WTC11 (cell line): ENCODE measurements at places on chromosomes 5 and 9.

GRCh38 chr9:122337556-122337929 is 33.3 kb upstream of the PTGS1 start:
- DNase-seq: no peak

GRCh38 chr5:154860123-154860522 is 1.7 kb downstream of the CNOT8 start:
- no peak for DNase-seq

GRCh38 chr5:103800741-103801495 is 238.3 kb upstream of the NUDT12 start:
- no peak for DNase-seq

DNA sequence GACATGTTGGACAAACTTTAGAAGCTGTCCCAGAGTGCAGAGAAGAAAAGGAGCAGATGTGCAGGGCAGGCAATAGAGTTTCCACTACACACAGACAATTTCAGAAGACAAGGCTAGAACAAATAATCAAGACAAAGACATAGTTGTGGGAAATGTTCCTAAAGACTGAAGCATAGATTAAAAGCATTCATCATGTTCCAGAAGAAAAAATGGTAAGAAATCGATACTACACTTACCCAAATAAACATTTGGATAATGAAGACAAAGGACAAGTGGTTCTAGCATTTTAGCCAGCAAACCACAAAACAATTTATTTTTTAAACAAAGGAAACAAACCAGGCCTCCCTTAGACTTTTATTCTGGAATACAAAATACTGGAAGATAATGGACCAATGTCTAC is 97.9 kb downstream of the FSTL4 start:
- DNase-seq: no peak

DNA sequence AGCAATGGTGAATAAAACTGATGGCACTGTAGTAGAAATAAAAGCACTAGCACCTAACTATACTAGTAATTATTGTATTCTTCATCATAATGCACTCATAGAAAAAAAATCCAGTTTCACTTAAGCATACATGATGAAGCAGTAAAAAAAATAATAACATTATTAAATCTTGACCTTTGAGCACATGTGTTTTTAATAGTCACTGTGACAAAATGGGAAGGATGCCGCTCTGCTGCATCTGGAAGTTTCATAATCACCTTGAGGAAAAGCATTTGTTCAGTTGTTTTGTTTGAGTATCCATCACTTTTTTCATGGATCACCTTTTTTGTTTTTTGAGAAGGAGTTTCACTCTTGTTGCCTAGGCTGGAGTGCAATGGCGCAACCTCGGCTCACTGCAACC is 13.2 kb downstream of the OR2K2 start:
- no peak for DNase-seq

- no peak for DNase-seq
Measured at GRCh38 chr5:172801179-172801671, 30.2 kb upstream of the DUSP1 start.

DNA sequence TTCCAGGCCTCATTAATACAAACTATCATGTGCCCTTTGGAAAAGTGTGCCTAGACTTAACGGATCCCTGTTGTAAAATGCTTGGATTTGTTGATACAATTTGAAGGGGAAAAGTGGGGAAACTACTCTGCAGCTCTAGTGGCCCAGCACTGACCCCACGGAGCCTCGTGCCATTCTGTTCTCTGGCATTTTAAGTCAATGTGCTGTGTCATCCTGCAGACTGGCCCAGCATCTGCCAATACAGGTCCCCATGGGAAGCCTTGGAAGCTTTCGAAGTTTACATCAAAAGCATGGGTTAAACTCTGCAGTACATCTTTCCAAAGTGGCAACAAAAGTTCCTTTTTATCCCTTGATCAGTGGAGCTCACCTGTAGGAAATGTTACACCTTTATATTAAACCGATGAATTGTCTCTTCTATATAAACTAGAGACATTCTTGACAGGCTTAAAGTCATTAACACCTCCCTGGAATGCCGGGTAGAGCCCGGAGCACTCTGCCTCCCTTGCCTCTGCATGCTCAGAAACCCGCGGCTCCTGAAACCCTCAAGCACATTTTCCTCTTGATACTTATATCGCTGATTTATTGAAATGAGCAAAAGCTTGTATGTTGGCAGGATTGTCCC is 596.0 kb upstream of the ADAMTS16 start:
- DNase-seq: no peak

DNA sequence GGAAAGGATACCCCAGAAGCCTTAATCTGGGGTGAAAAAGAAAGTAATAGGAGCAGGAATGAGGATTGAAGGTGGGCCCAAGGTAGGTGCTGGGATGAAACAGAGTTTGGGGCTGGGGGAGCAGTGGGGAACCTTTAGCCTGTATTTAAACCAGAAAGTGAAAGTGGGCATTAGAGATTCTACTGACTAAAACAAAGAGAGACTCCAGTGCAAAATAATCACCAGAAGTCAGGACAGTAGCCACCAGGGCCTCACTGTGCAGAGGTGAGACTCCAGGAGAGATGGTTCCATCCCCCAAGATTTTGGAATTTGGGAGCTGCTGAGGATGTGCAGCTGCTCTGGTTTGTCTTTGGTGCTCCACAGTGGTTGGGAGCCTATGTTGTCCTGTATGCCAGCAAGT is 13.1 kb downstream of the DNAJB5 start:
- no peak for DNase-seq

- DNase-seq: no peak
Measured at GRCh38 chr9:4139196-4139595, 160.7 kb downstream of the GLIS3 start.

- DNase-seq: no peak
Measured at GRCh38 chr5:13735691-13736090, 208.8 kb downstream of the DNAH5 start.

- DNase-seq: no peak
Measured at GRCh38 chr9:13395156-13395555, 115.7 kb upstream of the MPDZ start.

DNA sequence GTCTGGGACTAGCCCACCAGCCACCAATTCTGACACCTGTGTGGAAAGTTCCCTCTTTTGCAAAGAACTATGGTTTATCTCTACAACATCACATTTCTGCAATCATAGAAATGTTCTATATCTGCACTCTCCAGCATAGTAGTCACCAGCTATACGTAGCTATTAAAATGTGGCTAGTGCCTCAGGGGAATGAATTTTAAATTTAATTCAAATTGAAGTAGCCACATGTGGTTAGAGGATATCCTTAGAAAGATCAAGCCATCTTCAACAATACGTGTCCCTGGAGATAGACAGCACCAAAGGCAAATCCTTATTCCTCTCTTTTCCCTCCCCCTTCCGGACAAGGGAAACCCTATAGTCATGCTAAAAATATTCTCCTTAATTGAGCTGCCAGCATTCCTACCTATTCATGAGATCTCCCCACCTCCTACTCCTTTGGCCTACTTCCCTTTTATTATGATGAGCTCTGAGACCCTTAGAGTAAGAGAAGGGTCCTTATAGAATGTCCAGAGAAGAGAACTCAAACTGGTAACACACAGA is 11.1 kb downstream of the LCP2 start:
- no peak for DNase-seq

GRCh38 chr9:20043035-20043434 is 254.2 kb upstream of the SLC24A2 start:
- no peak for DNase-seq

DNA sequence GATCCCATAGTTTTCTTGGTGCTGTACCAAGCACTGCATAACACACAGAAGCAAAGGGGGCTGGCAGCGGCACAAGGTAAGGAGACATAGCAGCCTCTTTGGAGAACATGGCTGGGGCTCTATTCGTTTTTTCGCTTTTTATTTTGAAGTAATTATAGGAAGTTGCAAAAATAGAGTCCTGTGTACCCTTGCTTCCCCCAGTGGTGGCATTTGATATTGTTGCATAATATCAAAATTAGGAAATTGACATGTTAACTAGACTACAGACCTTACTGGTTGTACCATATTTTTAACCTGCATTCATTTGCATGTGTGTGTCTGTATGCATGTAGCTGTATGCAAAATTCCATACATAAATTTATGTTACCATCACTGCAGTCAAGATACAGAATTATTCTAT is 6.6 kb upstream of the UBQLN1 start:
- DNase-seq: no peak
